ENCODE measurements at places on chromosomes 11 and 22.
A peak's percentile ranks its signal among the peaks of the same experiment; 100 is the strongest.

- no peak for DNase-seq
Observed at GRCh38 chr22:48088926-48089536, 1326.6 kb downstream of the TBC1D22A start.

- DNase-seq: no peak
Observed at GRCh38 chr11:47487421-47487820, 38.5 kb upstream of the RAPSN start.

DNA sequence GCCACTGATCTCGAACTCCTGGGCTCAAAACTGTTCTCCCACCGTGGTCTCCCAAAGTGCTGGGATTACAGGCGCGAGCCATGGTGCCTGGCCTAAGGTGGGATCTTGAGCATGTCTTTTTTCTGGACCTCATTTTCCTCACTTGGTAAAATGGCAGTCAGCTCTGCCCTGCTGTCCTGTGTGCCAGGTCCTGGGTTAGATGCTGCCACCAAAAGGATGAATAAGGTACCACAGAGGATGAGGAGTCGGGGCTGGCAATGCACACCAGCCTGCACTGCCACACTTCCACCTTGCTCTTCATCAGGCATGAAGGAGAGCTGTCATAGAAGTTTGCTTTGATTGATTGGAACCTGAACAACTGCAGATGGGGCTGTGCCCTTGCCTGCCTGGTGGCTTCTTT lies 32.3 kb downstream of the ACO2 start:
- DNase-seq: peak; percentile 64

DNA sequence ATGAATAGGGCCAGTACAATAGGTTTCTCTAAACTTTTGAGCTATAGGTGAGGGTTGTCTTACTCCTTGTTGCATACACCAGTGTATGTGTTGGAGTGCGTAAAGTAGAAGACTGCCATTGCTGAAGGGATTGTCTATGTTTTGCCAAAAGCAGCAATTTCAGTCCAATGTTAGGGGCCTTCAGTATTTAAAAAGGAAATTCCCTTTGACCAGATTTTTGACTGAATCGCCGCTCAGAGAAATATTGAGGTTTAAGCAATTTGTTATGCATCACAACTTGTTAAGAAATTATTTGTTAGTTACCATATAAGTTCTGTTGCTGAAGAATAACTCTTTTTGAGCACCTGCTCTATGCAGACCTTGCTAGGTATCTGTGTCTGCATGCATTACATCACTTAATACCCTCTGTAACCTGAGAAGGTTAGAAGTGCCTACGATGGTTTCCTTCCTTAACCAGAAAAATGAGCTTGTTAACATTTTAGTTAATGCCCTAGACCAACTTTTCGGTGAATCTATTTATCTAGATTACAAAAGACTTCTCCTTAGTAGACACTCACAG lies 33.9 kb downstream of the MMP20 start:
- no peak for DNase-seq

GRCh38 chr11:72396041-72396440 lies 38.3 kb downstream of the CLPB start:
- no peak for DNase-seq

- no peak for DNase-seq
Observed at GRCh38 chr22:33110562-33111163, 52.5 kb upstream of the SYN3 start.

- DNase-seq: no peak
Observed at GRCh38 chr11:61120706-61121191, 18.5 kb downstream of the CD5 start.

DNA sequence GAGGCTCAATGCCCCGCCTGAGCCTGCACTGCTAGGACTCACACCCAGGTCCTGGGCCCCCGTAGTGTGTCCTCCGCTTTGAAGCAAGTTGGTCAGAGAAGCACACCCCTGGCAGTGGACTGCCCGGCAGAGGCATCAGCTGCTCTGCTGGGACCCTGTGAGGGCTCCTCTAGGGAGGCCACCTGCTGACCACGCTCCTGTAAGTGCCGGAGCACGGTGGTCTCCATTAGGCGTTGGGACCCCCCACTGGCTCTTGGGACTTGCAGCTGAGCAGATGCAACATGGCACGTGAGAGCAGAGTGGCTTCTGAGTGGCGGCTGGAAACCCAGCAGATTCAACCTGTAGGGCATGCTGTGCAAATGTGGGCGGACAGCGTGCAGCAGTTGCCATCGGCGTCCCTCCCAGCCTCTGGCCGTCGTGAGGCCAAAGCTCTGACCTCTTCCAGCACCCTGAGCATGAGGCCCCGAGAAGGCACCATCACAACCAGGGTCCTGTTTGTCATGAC lies 16.9 kb downstream of the MRGPRG start:
- peak; percentile 31 for DNase-seq

- no peak for DNase-seq
Observed at GRCh38 chr11:45053736-45054446, 92.5 kb upstream of the PRDM11 start.

DNA sequence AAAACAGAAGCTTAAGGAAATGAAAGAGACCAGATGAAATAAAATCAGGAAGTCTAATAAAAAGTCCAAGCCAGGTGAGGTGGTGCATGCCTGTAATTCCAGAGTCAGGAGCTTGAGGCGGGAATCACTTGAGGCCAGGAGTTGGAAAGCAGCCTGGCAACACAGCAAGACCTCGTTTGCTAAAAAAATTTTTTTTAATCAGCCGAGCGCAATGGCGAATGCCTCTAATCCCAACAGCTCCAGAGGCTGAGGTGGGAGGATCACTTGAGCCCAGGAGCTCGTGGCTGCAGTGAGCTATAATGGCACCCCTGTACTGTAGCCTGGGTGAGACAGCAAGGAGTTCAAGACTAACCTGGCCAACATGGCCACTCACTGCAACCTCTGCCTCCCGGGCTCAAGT lies 8.0 kb downstream of the RAB6A start:
- no peak for DNase-seq

GRCh38 chr11:115504276-115505158 lies at the start of gene CADM1:
CADM1 (minus strand) TSS chr11:115504415.
- peak; percentile 39 for DNase-seq

- no peak for DNase-seq
Observed at GRCh38 chr22:49204599-49205482, 622.8 kb downstream of the BRD1 start.

DNA sequence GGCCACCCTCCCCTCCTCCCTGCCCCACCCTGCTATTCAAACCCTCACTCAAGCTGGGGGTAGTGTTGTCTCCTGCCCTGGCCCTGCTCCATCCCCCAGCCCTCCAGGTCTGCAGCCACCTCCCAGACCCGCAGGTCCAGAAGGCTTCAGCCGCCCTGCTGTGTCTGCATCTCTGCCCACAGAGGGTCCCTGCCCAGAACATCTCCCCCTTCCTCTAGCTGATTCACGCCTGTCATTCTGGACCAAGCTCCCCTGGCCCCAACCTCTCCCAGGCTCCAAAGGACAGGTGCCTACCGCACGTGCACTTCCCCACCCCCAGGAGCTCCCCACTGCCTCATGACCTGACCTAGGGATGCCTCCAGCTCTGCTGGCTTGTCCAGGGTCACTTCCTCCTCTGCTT lies 16.0 kb upstream of the SHISAL1 start:
- DNase-seq: no peak

- DNase-seq: peak; percentile 56
Observed at GRCh38 chr22:29457730-29458129, 19.3 kb downstream of the RFPL1 start.

Measured in 8988T (cell line).